ENCODE measurements at places on chromosomes 3 and 15.

- no peak for DNase-seq
Observed at GRCh38 chr3:191094057-191094845, 104.8 kb upstream of the OSTN start.

DNA sequence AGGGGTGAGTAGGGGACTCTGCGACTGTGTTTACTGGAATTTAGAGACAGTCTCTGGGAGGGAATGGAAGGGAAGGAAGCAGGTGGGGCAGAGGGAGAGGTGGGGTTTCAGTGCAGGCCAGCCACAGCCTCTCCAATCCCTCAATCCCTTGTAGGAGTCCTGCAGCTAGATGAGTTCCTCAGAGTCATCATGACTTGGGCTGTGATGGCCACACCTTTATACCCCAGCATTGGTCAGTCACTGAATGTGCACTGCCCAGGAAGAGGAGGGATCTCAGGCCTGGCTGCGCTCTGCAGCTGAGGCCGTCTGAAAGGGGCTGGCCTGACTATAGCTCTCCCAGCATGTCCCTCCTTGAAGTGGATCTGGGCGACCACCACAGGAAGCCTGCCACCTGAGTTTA, 67.3 kb upstream of the GLCE start:
- no peak for DNase-seq

GRCh38 chr3:113507501-113508067, 7.4 kb downstream of the SPICE1 start:
- DNase-seq: no peak

- DNase-seq: no peak
Observed at GRCh38 chr3:86788371-86788770, 202.6 kb downstream of the VGLL3 start.

GRCh38 chr3:115922681-115923347, 299.5 kb downstream of the GAP43 start:
- DNase-seq: no peak

DNA sequence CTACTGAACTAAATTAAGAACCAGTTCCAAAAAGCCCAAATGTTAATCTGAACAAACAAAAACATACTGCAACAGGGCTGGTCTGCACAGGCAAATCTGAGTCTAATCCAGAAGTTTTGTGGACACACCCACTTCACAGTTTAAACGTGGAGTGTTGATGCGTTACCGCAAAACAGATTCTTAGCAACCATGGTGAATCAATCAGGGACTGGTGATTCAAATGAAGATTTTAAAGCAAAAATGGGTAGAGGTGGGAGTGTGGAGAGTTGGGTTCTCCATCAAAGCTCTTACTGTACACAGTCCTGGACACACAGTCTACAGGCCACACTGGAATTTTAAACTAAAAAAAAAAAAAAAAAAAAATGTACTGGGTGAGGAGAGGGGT, 5.2 kb downstream of the ANXA2 start:
- peak; percentile 59 for DNase-seq

GRCh38 chr15:98289747-98290146, 329.2 kb downstream of the ARRDC4 start:
- DNase-seq: no peak

GRCh38 chr3:58521917-58522631, 14.9 kb downstream of the ACOX2 start:
- DNase-seq: no peak

- DNase-seq: no peak
Observed at GRCh38 chr15:78321041-78321570, 19.0 kb upstream of the CRABP1 start.

- no peak for DNase-seq
Observed at GRCh38 chr3:114093596-114093995, 37.1 kb downstream of the QTRT2 start.

GRCh38 chr3:106725566-106725965, 651.7 kb upstream of the CCDC54 start:
- DNase-seq: no peak

GRCh38 chr3:146280864-146281263, 30.0 kb upstream of the PLSCR4 start:
- DNase-seq: no peak

All from stimulated activated CD4-positive, alpha-beta T cell treated with anti-CD3 and anti-CD28 coated beads, Interleukin-4, amount 100 ng/mL, for 24 hours (primary cell).